NCI-H526 treated with DMSO at 0.1 percent for 48 hours (cell line): ENCODE measurements at places on chromosomes 16 and 17.

DNA sequence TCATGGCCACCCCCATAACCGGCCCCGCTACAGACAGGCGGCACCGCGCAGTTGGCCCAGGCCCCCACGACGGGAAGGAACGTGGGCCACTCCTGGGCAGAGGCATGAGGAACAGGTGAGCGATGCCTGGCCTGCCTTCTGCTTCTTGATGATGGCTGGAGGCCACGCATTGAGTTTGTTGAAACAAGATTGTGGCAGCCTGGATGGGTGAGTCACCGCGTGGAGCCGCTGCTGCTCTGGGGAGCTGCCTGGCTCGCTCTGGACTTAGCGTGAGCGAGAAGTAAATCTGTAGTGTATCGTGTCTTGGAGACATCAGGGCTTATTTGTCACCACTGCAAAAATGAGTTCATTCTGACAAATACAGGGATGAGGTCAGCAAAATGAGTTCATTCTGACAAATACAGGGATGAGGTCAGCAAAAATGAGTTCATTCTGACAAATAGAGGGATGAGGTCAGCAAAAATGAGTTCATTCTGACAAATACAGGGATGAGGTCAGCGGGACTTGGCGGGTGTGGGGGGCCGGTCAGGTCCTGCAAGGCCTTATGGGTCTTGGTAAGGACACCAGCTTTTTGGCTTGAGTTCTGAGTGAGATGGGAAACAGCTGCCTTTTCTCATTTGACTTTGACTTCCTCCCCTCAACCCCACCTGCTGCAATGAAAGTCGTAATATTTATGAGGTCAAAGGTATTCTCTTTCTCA is 93.0 kb downstream of the SEC14L1 start:
- no peak for DNase-seq

- no peak for DNase-seq
These were observed 164.7 kb downstream of the CNTNAP4 start for GRCh38 chr16:76441876-76442275.

GRCh38 chr16:22848451-22848850 is 34.5 kb downstream of the HS3ST2 start:
- no peak for DNase-seq

GRCh38 chr16:88763502-88764053 is 21.4 kb downstream of the PIEZO1 start:
- DNase-seq: no peak

DNA sequence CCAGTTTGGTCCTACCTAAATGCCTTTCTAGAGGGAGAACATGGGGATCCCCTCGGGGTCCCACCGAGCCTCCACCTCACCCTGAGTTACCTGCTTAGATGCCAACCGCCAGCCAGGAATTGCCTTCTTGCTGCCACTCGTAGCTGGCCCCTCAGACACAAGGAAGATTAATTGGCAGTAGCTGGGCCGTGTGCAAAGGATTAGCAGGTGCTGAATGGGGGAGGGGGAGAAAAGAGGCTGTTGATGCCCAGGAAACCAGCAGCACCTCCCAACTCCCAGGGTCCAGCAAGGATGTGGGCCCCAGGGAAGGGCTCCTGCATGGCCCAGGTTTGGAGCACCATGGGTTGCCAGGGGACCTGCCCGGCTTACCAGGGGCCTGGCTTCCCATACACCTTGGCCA is at the start of gene CNGB1:
CNGB1 (minus strand) TSS at position 159 of the 400 bp plus-strand sequence. CDS start 3,842 bp downstream, outside the sequence.
- DNase-seq: no peak

GRCh38 chr16:79309606-79310005 is 290.9 kb downstream of the MAF start:
- no peak for DNase-seq

GRCh38 chr16:30874244-30874820 is 19.5 kb downstream of the BCL7C start:
- no peak for DNase-seq

GRCh38 chr17:57480438-57481196 is 224.3 kb downstream of the MSI2 start:
- DNase-seq: no peak

DNA sequence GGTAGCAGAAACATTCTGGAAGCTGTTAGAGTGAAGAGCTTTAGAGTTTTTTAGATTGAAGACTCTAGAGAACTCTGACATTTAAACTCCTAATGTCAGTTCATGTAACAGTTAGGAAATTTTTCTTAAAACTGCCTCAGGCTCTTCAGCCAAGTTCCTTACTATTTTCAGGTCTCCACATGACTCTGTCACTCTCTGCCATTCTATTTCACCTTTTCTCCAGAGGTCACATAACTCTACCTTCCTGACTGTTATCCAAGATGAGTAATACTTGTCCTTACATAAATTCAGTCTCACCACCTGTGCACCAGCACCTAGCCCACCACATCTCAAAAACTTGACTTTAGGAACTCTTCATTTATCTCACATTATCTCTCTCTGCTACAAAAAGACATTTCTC is 347.1 kb upstream of the CA10 start:
- DNase-seq: no peak
